Naive B cell (primary cell): ENCODE measurements at places on chromosomes 4 and X.

GRCh38 chrX:40543661-40544328 is 37.0 kb upstream of the ATP6AP2 start:
- peak; percentile 33 for DNase-seq

DNA sequence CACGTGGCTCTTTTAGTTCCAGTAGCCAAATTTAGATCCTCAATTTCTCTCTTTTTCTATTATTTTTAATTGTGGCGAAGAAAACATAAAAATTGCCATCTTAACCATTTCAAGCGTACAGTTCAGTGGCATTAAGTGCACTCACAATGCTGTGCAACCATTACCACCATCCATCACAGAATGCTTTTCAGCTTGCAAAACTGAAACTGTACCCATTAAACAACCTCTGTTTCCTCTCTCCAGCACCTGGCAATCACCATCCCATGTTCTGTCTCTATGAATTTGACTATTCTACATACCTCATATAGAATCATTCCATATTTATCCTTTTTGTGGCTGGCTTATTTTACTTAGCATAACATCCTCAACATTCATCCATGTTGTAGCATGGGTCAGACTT is 74.9 kb downstream of the METTL14 start:
- DNase-seq: no peak

DNA sequence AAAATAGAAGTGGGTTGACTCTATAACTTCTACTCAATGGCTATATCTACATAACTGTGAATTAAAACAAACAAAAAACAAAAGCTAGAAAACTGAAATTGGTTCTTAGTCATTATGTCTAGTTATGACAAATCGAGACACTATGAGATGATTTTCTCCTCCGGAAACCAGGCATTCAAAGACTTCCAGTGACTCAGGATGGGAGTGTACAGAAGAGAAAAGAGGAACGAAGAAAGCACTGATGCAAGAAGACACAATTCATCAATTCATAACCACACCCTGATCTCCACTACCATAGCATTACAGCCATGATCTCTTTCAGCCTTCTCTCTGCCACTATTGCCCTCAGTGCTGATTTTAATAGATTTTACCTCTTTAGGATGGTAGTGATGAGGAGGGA is 253.6 kb downstream of the CBLL2 start:
- DNase-seq: peak; percentile 56

DNA sequence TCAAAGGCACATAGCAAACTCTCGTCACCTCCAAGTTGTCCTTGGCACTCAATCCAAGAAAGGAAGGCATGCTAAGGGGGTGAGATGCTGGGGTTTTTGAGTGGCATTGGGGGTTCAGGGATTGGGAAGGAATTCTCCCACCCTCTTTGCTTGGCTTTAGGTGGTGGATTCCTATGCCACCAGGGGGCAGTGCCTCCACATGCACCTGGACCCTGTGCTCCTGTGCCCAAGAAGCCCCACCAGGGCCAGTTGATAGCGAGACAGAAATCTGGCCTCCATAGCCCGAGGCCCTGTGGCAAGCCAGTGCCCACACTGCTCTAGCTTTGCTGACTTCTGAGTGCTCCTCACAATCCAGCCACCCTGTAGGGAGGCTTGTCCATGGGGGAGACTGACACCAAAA is 2.0 kb upstream of the FATE1 start:
- no peak for DNase-seq

DNA sequence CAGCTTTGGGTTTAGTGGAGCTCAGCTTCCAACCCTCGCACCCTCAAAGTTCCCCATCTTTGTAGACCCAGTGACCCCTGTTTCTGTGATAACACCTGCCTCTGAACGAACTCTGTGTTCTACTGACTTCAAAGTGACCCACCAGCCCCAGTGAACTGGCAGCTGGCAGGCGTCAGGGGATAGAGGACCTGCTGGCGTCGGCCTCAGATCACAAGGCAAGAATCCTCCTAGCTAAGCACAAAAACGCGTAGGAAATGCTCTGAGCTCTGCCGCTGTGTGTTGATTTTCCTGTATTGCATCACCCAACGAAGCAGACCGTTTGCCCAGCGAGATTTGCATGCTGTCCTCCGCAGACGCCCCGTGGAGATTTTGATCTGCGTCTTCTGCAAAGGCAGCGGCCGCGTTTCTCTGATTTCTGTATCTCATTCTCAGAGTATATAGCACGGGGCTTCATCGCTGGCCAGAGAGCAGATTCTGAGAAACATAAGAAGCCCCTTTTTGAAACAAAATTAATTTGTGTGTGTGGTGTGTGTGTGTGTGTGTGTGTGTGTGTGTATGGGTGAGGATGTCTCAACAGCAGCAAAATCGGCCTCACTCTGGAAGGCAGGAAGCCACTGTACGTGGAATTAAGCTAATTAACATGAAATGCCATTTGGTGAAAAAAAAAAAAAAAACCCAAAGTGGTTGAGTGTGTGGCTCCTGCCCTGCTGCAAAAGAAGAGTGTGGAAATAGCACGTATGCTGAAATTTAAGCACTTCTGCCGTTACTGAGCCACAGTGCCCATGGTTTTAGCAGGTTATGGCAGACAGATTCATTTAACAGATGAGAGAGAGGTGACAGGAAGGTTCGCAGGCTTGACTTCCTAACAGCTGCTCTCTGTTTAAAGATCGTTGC is 29.2 kb upstream of the ASMTL start:
- peak; percentile 79 for DNase-seq

DNA sequence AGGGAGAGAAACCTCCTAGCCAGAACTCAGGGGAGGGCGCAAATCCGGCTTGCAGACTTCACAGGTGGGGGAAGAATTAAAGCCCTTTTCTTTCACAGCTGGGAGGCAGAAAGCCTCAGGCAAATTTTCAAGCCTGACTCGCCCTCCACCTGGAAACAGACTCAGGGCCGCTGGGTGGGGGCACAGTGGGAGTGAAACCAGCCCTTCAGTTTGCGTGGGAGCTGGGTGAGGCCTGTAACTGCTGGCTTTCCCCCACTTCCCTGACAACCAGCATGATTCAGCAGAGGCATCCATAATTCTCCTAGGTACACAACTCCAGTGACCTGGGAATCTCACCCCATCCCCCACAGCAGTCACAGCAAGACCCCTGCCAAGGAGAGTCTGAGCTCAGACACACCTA is 206.9 kb upstream of the INTU start:
- no peak for DNase-seq

DNA sequence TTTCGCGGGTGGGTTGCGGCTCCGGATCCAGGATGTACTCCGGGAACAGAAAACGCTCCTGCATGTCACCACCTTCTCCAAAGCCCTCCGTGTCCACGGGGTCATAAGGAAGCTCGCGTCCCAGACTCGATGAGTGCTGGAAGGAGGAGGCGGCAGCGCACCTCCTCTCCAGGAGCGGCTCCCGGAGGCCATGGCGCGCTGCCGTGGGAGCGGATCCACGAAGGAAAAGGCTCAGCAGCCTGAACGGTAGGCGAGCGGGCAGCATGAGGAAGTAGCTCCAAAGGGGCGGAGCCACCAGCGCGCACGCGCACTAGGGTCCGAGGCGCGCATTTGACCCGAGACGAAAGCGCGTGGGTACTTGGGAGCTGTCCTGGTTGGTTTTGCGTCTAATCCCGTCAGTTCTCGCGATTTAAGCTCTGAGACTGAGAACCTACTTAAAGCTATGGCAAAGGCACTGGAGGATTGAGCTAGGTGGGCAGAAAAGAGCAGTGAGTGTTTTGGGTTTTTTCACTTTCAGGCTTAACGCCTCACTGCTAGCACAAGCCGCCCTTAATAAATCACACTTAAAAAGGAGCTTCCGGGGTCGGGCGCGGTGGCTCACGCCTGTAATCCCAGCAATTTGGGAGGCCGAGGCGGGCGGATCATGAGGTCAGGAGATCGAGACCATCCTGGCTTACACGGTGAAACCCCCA is at the start of gene NOA1:
Gene NOA1 (minus strand): TSS at position 286 of the 692 bp plus-strand sequence. CDS start 21 bp downstream, at position 265.
- DNase-seq: peak; percentile 99

GRCh38 chr4:37324546-37324945 is 80.0 kb downstream of the NWD2 start:
- DNase-seq: no peak

DNA sequence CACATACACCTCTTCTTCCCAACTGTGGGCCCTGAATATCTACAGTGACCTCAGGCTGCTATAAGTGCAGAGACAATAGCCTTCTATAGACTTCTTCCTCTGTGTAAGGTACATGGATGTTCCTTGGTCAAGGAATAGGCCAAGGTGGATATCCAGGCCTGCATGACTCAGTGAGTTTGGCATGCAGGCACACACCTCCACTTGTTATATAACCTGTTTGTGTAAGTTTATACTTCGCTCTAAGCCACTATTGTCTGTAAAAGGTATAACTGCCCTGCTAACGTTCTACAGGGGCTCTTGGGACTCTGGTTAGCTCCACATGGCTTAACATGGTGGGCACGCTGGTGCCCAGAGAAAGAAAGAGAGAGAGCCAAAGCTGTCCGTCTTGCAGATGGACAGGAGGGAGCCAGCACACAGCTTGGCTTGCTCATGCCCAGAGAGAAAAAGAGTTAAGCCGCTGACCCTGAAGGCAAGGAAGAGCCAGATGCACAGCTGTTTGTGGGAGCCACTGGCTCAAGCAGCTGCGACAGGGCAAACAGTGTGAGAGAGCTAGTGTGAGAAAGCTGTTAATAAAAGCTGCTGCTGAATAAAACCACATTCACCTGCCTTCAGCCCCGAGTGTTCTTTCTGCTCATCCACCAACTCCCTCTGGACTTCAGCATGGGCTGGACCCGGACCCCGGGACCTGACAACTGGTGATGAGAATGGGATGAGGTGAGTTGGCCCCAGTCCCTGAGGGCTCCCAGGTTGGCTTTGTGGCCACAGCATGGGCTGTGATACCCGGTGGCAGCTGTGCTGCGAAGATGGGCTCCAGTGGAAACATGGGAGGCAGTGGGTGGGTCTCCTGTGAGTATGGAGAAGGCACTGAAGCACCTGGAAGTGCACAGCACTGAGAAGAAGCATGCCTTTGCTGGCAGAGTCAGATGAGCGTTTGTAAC is 44.5 kb upstream of the ZBTB33 start:
- no peak for DNase-seq

DNA sequence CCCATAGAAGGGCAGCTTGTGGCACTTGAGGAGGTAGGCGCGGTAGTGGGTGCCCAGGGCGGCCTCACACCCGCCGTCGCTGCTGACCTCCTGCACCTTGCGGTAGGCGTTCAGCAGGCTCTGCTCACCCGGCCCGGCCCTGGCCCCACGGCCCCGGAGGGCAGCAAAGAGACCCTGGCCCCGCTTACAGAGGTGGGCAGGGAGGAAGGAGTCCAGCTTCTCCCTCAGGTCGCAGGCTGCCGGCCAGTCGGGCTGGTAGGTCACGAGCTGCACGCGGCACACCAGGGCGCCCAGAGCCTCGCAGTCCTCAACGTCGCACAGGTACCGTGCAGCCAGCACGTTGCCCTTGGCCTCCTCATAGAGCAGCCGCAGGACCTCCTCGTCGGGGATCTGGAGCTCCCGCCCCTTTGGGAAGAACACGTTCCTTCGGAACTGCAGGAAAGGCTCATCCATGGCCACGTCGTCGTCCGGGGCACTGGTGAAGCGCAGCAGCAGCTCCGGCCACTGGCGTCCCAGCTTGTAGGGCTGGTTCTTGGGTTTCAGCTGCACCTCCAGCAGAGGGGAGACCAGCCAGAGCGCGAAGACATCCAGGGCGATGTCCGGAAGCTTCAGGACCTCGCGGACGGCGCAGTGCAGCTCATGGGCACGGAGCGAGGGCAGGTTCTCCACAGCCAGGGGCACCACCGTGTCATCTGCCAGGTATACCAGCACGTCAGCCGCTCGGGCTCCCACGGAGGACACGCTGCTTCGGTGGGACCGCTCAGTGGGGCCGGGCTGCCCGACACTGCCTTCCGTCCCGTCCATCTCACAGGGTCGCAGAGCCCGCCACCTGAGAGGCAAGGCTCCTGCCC is 17.1 kb upstream of the LAS1L start:
- no peak for DNase-seq

DNA sequence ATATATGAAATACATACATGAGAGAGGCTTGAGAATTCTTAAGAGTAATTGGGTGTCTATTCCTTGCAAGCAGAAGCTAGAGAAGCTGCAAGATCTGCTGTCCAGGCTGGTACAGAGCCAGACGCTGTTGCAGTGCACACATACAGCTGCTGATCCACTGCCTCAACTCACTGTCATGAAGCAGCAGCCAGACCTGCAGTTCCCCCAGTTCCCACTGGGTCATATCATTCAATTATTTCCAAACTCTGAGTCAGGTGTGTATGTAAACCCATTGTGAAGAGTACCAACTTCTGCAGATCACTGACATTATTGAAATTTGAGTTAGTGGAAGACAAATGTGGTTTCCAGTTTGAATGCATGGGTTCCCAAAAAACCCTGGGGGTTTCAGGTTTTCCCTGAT is 1212.8 kb upstream of the ADGRL3 start:
- no peak for DNase-seq

GRCh38 chr4:168502861-168503260 is 6.0 kb downstream of the PALLD start:
- no peak for DNase-seq

DNA sequence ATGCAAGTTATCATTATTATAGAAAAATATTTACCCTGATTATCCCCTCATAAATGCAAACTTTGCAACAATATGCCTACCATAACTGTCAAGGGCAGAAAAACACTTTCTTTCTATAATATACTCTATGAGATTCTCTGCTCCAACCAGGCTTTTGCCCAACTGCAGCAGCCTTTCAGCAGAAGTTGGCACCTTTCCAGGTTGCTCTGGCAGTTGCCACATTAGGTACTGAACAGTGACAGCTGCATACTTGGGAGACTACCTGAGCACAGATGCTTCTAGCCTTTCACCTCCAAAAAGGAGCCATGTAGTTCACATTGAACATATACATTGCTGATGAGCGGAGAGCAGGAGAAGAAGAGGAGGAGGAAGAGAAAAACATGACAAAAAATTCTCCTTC is 69.5 kb upstream of the BRWD3 start:
- DNase-seq: no peak

- DNase-seq: no peak
Measured at GRCh38 chr4:3493720-3494461, 30.8 kb downstream of the DOK7 start.

- DNase-seq: no peak
Measured at GRCh38 chrX:113644426-113644825, 803.8 kb upstream of the AMOT start.

- DNase-seq: no peak
Measured at GRCh38 chr4:26365537-26366150, 44.8 kb downstream of the RBPJ start.

- no peak for DNase-seq
Measured at GRCh38 chr4:170804930-170805329, 715.2 kb upstream of the AADAT start.

DNA sequence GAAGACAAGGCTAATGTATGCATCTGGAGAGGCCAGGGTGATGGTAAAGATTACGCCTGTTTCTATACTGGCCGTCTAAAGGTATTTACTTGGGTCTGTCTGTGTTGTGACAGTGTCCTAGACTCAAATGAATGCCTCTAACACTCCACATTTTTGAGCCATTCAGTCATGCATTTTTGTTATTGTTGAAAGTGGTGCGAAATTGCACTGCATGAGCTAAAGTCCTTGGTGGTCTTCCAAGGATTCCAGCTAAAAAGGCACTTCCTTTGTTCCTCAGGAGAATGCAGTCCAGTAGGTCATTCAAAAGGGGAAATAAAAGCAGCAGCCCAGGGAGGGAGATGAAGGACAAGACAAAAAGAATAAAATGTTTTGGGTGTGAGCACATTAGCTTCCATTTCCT is 3.0 kb downstream of the GPC4 start:
- no peak for DNase-seq

GRCh38 chrX:47843363-47843762 is 6.7 kb downstream of the ZNF81 start:
- DNase-seq: no peak
